DMS79 (cell line): ENCODE measurements at places on chromosomes 12 and 14.

DNA sequence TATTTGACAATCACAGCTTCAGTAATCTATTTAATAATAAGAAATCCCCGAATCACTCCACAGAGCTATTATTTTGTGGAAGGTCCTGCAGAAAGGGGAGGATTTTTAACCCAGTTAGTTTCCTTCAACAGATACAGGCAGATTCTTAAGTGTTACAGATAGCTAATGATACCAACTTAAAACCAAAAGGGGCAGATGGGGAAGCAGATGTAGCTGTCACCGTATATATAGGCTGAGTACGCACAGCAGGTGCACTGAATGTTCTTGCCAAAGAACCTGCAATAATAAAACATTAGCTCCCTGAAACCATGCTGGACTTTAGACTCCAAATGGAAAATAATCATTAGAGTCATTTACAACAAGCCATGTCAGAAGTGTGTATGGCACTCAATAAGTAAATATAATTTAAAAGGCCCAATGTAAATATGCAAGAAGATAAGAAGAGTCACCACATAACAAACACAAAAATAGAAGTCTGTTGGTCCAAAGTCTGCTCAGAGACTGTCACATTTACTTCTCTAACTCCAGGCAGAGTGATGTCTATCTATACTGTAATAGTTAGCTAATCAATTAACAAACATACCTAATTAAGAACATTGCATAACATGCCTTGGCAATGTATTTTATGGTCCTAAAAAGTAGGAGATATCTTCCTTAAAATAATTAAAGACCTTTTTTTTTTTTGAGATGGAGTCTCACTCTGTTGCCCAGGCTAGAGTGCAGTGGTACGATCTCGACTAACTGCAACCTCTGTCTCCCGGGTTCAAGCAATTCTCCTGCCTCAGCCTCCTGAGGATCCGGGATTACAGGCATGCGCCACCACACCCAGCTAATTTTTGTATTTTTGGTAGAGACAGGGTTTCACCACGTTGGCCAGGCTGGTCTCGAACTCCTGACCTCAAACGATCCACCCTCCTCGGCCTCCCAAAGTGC lies 78.8 kb downstream of the SEC23A start:
- DNase-seq = no peak

- DNase-seq = no peak
These were observed 40.0 kb upstream of the DDX11 start for GRCh38 chr12:31033681-31034080.

- DNase-seq = no peak
These were observed 1888.1 kb upstream of the SEL1L start for GRCh38 chr14:83421711-83422110.

GRCh38 chr12:25322918-25323531 lies 72.3 kb upstream of the KRAS start:
- no peak for DNase-seq

- no peak for DNase-seq
These were observed 1263.0 kb downstream of the LRFN5 start for GRCh38 chr14:42869681-42870080.

- DNase-seq = no peak
These were observed 76.4 kb downstream of the FOXN4 start for GRCh38 chr12:109232731-109233130.

GRCh38 chr14:54567639-54568561 lies 972 bp downstream of the SAMD4A start:
- peak; percentile 36 for DNase-seq

GRCh38 chr12:51323317-51323960 lies 535 bp downstream of the BIN2 start:
- DNase-seq = no peak

DNA sequence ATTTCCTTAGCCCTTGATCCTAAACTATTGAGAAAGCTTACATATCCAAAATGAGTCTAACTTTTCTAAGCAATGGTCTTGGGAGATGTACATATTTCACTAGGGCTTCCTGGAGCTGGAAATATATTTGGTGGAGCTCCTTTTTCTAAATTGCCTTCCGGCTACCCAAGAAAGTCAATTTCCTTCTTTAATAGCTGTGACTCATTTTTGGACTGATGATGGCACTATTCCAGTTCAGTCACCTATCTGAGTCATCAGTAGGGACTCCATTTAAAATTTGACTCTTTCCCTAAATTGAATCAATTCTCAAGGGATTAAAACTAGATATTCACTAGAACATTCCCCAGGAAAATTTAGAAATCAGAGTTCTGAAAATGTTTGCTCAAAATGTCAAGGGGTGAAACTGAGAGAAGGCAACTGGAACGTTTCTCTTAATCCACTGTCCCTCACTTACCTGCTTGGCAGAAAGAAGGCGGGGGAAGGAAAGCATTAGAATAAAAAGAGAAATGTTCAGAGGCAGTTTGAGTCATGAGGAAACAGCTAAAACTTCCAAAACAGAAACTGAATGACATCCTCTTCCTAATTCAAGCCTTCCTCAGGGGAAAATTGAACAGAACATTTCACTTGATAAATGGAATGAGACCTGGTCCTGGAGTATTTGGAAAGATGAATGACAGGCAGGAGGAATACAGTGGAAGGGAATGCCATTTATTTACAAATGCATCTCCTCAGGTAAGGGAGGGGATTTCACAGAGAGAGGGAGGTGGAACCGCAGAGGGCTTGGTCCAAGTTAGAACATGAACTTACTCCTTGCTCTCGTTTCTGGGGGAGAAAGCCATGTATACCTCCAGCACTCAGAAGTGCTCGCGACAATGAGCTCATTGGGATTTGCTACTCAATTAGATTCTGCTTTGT lies 91.2 kb downstream of the RGS6 start:
- no peak for DNase-seq

GRCh38 chr14:50497351-50497750 lies 35.0 kb downstream of the MAP4K5 start:
- DNase-seq = no peak

GRCh38 chr14:49984424-49984823 lies 91.5 kb downstream of the ARF6 start:
- no peak for DNase-seq

DNA sequence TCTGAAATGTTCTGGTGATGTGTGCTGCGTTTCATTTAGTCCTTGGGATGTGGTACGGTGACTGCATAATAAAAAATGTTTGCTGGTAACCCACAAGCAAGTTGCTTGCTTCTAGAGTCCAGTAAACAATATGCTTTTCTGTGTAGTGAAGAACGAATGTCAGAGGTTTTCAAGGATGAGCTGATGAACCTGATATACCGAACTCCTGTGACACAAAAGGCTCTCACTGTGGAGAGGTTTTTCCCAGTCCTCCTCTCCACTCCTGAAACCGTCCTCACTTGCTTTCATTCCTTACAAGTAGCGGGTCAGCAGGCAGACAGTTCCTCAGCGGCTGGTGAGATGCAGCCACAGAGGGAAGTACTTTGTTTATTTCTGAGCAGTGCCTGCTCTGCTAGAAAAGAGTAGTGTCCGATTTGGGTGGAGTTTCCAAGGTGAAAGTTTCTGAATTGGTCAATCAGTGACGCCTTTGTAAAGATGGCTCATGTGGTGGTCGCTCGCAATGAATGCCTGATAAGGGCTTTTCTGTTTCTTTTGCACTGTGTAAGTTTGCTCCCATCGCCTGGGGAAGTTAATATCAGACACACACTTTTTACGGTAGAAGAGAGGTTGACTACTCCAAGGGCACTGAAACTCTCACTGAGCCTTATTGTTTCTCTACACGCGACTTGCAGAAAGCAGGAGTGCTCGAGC lies 3.0 kb downstream of the ETV6 start:
- DNase-seq = no peak

- DNase-seq = peak; percentile 43
These were observed 7.2 kb downstream of the DTD2 start for GRCh38 chr14:31449971-31450610.

GRCh38 chr12:63782466-63782865 lies 2.8 kb downstream of the RXYLT1 start:
- no peak for DNase-seq

DNA sequence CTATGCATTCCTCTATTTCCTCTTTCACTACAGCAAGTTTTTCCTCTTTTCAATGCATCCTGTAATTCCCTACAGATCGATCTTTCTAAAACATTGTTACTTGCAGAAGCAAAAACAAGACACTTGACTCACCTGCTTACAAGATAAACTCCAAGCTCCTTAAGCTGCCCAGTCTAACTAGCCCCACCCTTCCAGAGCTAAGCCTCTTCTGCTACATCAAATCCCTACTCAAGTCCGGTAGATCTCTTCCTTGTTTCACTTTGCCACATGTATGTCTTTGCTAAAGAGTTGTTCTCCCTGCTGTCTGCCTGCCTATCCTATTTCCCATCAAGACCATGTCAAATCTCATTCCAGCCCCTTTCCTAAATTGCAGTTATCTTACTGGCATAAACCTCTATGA lies 724.8 kb downstream of the C12orf50 start:
- DNase-seq = no peak

DNA sequence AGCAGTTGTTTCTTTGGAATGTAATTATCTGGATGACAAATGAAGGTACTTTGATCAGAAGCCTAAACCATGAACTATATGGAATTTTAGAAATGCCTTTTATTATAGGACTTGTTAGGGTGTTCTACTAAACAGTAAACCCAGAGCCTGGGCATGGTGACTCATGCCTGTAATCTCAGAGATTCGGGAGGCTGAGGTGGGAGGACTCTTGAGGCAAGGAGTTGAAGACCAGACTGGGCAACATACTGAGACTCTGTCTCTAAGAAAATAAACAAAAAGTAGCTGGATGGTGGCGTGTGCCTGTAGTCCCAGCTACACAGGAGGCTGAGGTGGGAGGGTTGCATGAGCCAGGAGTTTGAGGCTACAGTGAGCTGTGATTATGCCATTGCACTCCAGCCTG lies 23.9 kb downstream of the PALS1 start:
- DNase-seq = no peak

DNA sequence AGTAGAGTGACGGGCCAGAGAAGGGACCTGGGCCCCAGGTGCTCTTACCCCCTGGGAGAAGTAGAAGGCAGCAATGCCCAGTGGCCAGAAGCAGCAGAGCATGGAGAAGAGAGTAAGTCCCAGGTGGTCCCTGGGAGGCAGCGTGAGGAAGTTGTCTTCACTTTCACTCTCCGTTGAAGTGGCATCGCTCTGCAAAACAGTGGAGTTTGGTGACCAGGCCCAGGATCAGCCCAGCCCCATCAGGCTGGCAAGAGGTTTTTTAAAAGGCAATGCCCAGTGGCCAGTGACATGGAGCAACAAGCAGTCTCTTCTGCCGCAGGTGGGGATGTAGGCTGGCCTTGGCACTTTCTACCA lies 18.2 kb downstream of the SYNDIG1L start:
- no peak for DNase-seq

- DNase-seq = peak; percentile 98
These were observed 20.5 kb downstream of the RILPL1 start for GRCh38 chr12:123512838-123513665.
